GM12891 (cell line): ENCODE measurements at places on chromosomes 4 and X.

DNA sequence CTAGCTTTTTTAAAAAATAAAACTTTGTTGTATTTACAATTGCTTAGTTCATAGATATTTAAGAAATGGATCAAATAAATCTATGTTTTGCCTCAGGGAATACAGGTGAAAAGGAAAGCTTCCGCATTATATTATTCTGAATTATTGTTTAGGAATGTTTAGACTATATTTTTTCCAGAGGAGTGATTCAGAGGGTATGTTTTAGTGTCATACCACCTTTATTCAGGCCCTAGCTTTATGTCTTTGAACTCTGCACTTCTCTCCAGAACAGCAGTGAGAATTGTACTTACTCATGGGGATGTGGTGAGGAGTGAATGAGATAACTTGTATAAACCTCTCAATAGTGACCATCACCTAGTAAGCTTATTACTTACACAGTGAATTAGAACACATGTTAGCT lies 14.0 kb downstream of the SLIT2 start:
- no peak for DNase-seq

GRCh38 chrX:18542131-18542530 lies 116.7 kb downstream of the CDKL5 start:
- no peak for DNase-seq

DNA sequence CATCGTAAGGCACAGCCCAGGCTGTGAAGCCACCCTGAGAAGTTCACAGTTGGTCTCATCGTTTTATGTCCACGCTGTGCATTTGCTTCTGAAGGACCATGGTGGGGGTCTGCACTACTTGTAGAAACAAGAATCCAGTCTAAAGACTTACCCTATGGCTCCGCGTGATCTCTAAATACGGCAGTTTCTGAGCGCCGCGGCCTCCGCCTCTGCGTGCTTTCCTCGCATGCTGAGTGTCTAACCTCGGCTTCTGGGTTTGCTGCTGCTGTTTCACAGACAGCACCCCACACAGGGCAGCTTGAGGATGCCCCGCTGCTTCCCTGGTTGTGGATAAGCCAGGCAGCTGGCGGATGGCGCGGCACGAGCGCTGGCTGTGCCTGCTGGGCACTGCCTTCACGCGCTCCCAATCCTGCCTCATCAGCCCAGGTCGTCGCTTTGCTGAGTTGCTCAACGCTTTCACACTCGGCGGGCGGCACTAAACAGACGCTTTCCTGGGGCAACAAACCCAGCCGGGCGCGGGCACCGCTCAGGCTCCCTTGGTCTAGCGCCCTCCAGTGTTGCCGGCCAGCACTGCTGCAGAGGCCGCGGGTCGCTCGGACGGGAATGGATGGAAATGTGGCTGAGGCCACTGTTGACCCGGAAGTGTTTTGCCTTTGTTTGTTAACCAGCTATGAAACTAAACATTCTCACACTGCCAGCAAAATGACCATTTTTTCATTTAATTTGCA lies 39.2 kb downstream of the FGFRL1 start:
- no peak for DNase-seq

DNA sequence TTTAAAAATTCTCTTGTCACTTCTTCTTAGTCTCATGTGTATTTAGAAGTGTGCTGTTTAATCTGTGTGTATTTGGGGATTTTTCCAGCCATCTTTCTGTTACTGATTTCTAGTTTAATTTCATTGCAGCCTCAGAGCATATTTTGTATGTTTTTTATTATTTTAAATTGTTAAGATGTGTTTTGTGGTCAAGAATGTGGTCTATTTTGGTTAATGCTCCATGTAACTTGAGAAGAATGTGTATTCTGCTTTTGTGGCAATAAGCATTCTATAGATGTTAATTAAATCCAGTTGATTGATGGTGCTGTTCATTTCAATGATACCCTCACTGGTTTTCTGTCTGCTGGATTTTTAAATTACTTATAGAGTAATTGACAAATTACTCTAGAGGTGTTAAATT lies 38.9 kb downstream of the ANXA10 start:
- no peak for DNase-seq

- DNase-seq: no peak
Measured at GRCh38 chr4:14269824-14270223, 642.3 kb upstream of the BOD1L1 start.

DNA sequence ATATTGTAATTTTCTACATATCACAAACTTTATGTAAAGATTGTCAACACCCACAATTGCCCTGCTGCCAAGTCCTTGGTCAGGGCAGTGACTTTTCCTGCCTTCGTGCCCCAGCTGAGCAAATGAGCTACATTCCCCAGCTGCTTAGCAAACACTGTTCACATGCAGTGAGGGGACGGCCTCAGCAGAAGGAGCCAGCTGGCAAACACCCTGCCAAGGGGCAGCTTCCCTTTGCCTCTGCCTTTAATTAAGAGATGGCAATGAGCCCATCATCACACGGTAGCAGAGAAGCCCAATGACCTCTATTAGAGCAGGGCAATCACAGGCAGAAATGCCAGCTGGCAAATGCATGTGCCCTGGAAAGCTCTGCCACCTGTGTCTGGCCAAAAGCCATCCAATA lies 253.4 kb downstream of the EPHA5 start:
- DNase-seq: no peak

DNA sequence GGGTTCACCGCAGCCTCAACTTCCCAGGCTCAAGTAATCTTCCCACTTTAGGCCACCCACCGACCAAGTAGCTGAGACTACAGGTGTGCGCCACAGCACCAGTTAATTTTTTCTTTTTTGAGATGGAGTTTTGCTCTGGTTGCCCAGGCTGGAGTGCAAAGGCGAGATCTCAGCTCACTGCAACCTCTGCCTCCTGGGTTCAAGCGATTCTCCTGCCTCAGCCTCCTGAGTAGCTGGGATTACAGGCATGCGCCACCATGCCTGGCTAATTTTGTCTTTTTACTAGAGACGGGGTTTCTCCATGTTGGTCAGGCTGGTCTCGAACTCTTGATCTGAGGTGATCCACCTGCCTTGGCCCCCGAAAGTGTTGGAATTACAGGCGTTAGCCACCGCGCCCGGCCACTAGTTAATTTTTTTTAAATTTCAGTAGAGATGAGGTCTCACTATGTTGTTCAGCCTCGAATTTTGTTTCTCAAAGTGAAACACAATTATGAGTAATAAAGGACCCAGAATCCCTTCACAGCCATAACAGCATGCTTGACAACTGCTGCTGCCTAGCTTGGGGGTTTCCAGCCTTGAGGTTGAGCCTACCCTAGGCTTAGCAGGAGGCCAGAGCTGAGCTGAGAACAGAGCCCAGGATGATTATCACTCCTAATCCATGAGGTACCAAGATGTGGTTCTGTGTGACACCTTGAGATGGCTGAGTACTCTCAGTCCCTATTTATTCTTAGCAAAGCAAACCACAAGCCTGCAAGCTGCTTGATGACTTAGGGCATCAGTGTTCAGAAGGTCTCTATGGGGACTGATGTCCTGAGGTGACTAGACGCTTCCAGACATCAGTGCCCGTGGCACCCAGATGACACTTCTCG lies 41.6 kb upstream of the NKRF start:
- no peak for DNase-seq

GRCh38 chr4:8731364-8731763 lies 138.8 kb downstream of the CPZ start:
- no peak for DNase-seq

DNA sequence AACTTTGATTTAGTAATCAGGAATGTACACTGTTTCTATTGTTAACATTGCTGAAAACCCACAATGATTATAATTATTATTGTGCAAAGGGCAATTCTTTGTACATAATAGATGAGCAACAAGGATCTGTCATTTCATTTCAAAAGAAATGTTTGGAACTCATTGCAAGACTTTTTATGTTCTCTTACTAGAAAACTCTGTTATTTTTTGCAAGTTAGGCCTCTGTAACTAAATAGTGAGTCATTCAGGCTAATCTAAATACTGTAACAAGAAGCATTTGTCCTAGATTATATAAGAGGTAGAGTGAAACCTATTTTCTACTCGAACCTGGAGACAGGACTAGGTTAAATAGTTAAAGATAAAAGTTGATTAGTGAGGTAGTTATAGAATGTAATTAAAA lies 93.2 kb upstream of the FAM47B start:
- no peak for DNase-seq

DNA sequence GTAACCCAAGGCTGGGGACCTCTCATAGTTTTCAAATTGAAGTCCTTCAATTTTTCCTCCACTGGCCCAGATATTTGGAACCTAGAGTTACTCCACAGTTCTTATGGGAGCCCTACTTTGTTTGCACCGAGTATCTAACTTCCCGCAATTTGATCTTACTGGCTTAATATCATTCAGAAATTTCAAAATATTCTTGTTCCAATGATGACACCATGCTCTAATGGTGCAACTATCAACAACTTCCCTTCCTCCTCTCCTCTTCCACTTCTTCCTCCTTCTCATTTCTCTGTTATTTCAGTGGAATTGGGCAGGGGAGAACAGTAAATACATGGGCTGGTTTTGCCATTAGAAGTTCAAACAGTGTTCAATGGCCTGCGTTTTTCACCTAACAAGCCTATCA lies 20.2 kb downstream of the PDCL2 start:
- DNase-seq: no peak

GRCh38 chr4:10196191-10196590 lies 79.6 kb upstream of the WDR1 start:
- DNase-seq: no peak

DNA sequence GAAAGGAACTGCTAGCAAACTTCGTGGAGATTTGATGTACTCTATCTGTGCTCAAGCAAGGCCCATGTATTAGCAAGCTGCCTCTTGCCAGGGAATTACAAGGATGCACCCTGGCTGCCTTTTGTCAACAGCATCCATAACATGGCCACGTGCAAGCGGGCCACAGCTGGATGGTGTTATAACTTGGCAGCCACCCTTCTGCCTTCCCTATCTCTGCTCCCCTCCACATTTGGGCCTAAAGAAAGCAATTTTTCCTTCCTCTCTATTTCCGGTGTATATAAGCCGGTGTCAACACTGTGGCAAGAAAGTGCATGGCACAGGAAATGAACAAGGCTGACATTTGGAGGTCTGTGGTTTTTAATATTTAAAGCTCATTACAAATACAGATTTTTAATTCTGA lies 94.8 kb downstream of the CLNK start:
- DNase-seq: no peak

GRCh38 chr4:89645482-89645881 lies 191.5 kb downstream of the SNCA start:
- no peak for DNase-seq

DNA sequence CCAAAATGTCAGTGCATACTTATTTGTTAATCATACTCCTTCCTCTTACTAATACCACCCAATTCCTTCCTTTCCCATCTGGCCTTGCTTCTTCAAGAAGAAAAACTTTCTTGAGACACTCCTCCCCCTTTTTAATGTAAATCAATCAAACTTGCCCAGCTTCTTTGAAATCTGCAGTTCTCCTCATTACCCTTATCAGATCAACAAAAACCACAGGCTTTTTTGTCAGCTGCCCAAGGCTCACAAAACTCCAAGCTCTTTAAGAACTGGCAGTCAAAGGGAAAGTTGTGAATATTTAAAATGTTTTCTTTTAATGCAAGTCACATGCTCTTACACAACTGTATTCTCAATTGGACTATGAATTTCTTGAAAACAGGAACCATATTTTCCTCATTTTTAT lies 11.3 kb upstream of the MYOZ2 start:
- DNase-seq: no peak

- no peak for DNase-seq
Measured at GRCh38 chrX:17082831-17083230, 136.4 kb downstream of the REPS2 start.

- no peak for DNase-seq
Measured at GRCh38 chrX:13816643-13817627, at the start of gene GPM6B. TSS of gene GPM6B (minus strand) at chrX:13817093. CDS start at chrX:13816904, 189 bp downstream.

DNA sequence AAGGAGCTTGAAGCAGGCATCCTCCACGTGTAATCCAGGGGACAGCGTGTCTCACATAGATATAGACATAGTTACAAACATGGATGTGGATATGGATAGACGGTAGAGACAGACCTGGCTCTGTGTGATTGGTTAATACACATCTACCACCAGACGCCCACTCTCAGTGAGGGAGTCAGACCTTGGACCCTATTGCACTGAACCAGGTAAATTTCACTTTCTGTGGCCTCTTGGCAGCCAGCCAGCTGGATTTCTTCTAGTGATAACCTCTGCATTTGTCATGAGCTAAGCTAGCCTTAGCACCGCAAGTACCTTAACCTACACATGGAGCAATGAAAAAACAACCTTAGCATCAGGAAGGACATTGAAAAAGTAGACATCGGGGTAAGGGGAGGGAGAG lies 79.2 kb upstream of the ACSL4 start:
- DNase-seq: no peak

DNA sequence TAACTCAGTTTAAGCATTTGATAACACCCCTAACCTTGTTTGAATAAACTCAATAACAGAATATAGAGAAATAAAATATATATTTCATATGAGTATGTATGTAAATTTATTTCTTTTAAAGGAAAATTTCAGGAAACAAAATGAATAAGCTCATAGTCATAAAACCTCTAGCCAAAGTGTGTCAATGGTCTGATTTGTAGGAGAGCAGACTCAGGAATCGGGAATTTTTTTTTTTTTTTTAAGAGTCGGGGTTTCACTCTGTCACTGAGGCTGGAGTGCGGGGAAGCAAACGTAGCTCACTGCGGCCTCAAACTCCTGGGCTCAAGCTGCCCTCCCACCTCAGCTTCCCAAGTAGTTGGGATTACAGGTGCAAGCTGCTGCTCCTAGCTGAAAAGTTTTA lies 2.4 kb downstream of the PKD2 start:
- no peak for DNase-seq

- DNase-seq: no peak
Measured at GRCh38 chr4:126137782-126138170, 823.0 kb downstream of the FAT4 start.

- no peak for DNase-seq
Measured at GRCh38 chr4:76212851-76213414, 691 bp downstream of the SCARB2 start.

- DNase-seq: no peak
Measured at GRCh38 chr4:40808926-40809457, 59.2 kb downstream of the NSUN7 start.

DNA sequence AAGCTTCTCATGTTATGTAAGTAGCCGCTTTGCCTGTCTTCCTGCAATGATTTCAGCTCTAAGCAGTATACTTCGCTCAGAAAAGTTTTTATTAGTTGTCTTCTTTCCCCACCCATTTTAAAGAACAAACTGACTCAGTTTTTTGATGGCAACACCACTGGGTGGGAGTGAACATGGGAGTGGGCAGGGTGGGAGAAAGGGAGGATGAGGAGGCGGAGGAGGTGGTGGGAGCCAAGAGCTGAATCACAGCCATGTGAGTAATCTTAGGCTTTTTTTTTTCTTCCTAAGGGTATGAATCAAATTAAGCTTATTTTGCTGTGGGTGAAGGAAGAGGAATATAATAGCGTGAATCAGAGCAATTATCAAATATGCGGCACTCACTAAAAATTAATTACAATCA lies 574.3 kb upstream of the DIPK2B start:
- DNase-seq: no peak

GRCh38 chr4:169133932-169134331 lies 123.9 kb upstream of the CBR4 start:
- no peak for DNase-seq
